ENCODE measurements at places on chromosomes 16 and 17.

DNA sequence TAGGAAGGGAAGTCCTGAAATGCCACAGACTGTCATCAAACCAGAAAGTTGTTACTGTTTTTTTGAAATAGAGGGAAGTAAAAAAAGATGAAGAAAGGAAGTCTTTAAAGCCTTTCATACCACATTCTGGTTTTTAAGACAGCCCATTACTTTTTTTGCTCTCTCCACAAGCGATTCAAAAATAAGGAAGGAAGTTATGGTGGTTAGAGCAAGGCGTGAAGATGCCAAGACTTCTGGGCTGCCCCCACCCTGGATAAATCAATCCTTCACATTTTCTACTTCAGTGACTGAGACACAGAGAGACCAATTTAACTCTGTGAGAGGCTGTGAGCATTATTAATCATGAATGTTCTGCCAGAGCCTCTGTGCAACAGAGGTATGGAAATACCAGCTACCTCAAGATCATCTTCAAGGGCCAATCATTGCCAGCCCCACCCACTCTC lies 82.3 kb upstream of the BCAR1 start:
- no peak for DNase-seq

DNA sequence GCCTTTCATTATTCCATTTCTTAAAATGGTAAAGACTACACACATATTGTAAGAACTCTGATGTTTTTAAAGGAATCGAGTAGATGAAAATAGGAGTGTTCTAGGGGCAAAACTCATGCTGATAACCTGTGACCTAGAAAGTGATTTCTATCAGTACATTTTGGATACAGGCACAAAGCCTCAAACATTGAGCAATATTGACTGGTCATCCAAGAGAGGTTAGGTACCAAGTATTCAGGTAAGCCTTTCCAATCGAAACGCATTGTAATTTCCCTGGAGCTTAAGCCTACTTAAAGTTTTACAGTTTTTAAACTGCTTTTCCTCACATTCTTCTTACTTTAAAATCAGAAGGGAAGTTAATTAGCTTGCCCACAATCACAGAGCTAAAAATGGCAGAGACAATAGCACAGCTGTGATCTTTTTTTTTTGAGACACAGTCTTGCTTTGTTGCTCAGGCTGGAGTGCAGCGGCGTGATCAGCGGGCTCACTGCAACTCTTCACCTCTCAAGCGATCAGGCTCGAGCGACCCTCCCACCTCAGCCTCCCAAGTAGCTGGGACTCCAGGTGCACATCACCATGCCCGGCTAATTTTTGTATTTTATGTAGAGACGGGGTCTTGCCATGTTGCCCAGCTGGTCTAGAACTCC lies 3.3 kb downstream of the GOT2 start:
- no peak for DNase-seq

GRCh38 chr17:62716834-62717588 lies 89.5 kb downstream of the MRC2 start:
- no peak for DNase-seq

GRCh38 chr16:83717308-83717707 lies 90.5 kb upstream of the HSBP1 start:
- no peak for DNase-seq

DNA sequence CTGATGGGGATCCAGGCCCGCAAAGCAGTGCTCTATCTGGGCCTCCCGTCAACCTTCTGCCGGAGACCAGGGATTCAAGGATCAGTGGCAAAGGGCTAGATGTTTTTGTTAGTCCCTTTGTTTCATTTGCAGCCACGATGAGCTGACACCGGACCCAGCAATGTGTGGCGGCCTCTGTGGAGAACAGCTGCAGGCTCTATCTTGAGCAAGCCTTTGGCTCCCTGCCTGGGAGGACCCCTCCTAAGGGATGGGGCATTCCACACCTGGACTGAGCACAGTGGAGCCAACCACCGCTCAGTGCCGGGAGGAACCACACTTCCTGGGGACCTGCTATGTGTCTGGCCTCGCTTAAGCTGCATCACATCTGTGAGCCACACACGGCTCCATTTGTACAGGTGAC lies 215.8 kb downstream of the RBFOX3 start:
- DNase-seq, result no peak
